Stomach (tissue), 19 donors: ENCODE measurements at places on chromosomes 1 and 21. TPM values are rescaled to one million over a fixed set of nuclear protein-coding genes. Genes with fewer than 3 reads are reported as not detected.
A peak's percentile ranks its signal among the peaks of the same experiment; 100 is the strongest.

- DNase-seq = no peak
These were observed 6.8 kb downstream of the OLIG1 start for GRCh38 chr21:33076600-33077329.

The AMY1B gene
- not detected for polyA plus RNA-seq

The GJC2 gene
- polyA plus RNA-seq = 0.46 TPM

DNA sequence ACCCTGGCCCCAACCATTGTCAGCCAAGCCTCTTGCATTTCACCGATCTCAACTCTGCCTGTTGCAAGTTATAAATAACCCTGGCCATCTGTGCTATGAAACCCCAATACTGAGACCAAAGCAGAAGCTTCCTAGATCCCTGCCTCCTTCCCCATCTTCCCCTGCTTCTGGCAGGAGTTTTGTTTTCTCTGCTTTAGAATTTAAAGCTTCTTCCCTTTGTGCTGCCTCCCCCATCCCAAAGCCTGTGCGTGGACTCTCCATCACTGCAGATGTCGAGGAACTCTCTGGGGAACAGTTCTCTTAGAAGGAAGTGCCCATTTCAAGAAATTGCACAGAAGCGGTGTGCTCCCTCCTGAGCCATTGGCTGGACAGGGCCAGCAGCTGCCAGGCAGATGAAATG, 17.4 kb upstream of the MYOG start:
- DNase-seq = peak; percentile 4

DNA sequence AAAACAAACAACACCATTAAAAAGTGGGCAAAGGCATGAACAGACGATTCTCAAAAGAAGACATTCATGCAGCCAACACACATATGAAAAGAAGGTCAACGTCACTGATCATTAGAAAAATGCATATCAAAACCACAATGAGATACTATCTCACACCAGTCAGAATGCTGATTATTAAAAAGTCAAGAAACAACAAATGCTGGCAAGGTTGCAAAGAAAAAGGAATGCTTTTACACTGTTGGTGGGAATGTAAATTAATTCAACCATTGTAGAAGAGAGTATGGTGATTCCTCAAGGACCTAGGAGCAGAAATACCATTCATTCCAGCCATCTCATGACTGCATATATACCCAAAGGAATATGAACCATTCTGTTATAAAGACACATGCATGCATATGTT, 419.6 kb downstream of the NEGR1 start:
- no peak for DNase-seq

GRCh38 chr21:17759511-17760178, 59.5 kb downstream of the C21orf91 start:
- no peak for DNase-seq

DNA sequence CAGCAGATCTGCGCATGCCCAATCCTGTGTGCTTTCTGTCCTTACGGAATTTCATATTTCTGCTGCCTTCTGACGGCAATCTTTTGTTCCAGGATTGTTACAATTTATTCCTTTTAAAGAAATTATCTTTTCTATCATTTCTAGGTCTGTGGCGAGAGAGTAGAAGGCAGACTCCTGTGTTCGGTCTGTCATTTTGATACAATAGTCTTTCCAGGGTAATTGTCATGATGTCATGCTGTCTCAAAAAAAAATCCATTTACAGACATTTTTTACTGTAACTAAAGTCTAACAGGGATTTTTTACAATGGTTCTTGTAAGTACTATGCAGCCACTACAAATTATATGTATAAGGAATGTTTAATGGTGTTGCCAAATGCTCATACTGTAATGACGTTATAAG, 9.0 kb upstream of the KRTAP7-1 start:
- DNase-seq = no peak

DNA sequence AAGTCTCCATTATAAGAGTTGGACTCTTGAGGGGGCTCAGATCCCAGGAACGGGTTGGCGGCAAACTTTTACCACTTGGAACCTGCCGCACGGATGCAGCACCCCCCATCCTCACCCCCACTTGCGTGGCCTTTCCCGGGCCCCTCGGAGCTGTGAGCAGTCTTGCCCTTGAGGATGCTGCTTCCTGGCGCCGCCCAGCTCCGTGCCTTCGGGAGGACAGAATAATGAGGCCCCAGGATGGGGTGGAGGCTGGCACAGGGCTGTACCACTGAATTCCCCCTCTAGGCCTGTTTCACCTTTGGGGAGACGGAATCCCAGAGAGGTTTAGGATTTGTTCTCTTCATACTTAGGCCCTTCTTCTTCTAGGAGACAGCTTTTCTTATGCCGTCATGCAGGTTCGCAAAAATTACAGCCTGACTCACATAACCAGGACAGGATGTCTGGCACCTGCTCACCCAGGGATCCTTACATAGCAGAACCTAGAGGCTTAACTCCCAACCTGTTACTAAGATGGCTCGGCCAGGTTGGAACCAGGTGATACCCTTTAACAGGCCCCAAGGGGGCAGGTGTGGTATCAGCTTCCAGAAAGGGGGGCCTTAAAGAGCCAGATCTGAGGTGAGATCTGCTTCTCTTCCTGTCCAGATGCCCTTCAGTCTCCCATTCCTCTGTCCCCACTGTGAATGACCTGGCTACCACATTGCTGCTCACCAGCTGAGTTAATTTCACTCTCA, 1.5 kb downstream of the TRNP1 start:
- DNase-seq = peak; percentile 65

GRCh38 chr1:94002046-94002787, 93.0 kb upstream of the GCLM start:
- DNase-seq = no peak

The TCP10L gene
- polyA plus RNA-seq = 1.3 TPM

DNA sequence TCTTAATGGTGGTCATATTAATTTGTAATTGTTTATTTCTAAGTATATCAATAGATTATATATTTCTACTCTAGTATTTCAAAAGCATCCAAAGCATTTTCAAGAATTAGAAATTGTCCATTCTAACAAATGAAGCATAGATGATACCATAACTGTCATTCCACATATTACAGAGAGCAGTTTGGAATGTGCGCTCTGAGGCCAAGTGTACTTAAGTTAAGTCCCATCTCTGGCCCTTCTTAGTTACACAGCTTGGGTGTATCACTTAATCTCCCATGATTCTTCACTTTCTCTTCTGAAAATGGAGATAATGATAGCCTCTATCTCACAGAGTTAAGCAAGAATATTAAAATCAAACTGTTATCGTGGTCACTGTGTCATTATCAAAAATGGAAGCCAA, 281.1 kb downstream of the MRPL39 start:
- peak; percentile 6 for DNase-seq

DNA sequence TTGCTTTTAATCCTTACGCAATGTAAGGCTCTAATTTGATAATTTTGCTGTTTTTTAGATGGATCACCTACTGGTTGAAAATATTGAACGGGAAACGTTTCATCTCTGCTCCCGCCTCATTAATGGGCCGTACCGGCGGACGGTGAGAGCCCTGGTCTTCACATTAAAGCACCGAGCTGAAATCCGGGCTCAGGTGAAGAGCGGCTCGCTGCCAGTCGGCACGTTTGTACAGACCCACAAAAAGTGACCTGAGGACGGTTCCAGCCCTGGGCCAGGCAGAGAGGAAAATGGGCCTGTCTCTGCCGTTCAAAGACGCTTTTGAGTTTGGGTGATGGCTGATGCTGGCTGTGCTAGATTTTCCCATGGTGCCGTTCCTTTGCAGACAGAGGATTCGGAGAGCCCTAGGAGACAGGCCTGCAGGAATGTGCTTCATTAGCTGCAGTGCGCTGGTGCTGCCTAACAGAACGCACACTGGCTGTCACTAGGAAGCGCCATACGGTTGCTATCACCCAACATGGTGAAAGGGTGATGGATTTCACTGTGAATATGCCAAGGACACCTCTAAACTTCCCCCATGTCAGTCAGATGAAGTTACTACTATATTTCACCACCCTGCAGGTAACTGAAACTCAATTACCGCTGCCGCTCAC, 42.9 kb downstream of the TCEANC2 start:
- DNase-seq = no peak

The DISP1 gene
- polyA plus RNA-seq = 0.87 TPM

GRCh38 chr1:22210636-22211035, 67.7 kb upstream of the WNT4 start:
- no peak for DNase-seq

- no peak for DNase-seq
These were observed 11.9 kb downstream of the LGALS8 start for GRCh38 chr1:236535662-236536161.

DNA sequence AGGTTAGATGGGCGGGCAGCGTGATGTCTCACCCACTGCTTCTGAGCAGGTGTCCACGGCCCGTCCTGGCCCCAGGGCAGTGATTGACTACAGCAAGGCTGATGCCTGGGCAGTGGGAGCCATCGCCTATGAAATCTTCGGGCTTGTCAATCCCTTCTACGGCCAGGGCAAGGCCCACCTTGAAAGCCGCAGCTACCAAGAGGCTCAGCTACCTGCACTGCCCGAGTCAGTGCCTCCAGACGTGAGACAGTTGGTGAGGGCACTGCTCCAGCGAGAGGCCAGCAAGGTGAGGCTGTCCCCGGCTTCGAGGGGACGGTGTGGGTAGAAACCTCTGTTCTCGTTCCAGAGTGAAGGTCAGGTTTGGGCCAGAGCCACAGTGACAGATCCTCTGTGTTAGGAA, 12.2 kb downstream of the DDOST start:
- no peak for DNase-seq

GRCh38 chr1:232389744-232390143, 240.2 kb downstream of the SIPA1L2 start:
- DNase-seq = no peak

The STUM gene
- 2.0 TPM for polyA plus RNA-seq

The PRAMEF5 gene
- polyA plus RNA-seq = not detected

DNA sequence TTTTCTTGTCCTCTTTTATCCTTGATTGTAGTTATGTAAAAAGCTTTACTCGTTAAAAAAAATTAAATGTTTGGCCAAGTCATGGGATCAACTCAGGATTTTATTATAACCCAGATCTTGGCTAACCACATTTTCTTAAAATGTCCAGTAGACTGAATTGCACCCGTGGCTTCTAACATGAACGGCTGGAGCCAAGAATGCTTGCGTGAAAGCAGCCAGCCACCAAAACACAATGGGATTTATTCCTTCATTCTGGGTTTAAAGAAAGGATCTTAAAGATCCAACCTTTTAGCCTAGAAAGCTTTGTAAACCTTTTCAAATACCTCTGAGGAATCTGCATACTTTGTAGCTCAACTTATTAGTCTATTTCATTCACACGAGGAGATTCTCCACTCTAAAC, 404.4 kb downstream of the USP25 start:
- DNase-seq = no peak

- DNase-seq = no peak
These were observed 40.2 kb downstream of the NID1 start for GRCh38 chr1:236024641-236025040.

DNA sequence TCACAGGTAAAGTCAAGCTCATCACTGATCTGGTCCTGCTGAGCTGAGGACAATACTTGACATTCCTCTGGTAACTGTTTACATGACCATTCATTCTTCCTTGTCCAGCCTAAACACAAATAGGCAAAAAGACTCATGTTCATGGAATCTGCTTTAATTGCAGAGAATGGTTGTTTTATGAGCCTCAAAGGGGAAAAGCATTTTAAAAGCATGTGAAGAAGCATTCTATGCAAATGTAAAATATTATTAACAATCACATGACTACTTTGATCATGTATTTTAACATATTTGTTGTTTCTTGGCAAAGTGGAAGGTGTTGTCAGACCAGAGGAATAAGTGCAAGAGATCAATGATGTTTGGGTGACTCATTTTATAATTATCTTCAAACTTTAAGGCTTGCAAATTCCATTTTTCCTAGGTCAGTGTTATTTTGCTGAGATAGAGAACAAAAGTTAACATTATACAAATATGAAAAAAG, 133.7 kb downstream of the RUNX1 start:
- no peak for DNase-seq

- no peak for DNase-seq
These were observed 8.6 kb upstream of the RASSF5 start for GRCh38 chr1:206498685-206499084.

GRCh38 chr1:94989911-94990473, 63.1 kb upstream of the CNN3 start:
- no peak for DNase-seq

GRCh38 chr1:147272042-147272441, 29.6 kb downstream of the CHD1L start:
- DNase-seq = no peak

The FNDC5 gene
- 9.9 TPM for polyA plus RNA-seq

DNA sequence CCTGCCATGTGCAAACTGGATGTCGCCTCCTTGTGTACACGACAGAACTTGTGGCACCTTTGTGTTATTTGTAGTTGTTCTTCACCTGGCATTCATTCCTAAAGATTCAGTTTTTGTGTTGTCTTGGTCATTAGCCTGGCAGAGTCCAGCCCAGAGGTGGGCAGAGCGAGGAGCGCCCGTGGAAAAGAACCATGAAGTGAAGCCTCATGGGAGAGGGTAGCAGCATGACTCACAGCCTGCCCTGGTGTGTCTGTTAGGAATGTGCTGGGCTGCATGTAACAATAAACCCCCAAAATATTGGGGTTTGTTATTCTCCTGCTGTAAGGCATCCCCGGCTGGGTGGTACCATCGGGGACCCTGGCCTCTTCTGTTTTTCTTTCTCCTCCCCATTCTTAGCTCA, 124.9 kb upstream of the TMEM51 start:
- DNase-seq = no peak

DNA sequence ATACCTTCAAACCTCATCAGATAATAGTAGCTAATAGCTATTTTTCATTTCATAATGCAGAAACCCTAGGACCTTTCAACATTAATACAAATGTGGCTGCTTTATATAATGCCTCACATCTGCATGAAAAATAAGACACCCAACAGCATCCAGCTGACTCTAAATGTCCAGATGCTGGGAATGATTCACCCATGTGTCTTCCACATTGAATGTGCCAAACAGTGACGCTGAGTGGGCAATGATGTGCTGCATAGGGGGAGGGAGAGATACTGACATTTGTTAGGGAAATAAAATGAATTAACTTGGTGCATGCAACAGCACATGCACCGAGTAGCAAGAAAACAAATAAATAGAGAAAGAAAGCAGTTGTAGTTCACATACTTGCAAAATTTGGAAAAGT, 199.3 kb downstream of the DSCAM start:
- DNase-seq = no peak

The RAD54L gene
- 3.2 TPM for polyA plus RNA-seq

- DNase-seq = no peak
These were observed 48.9 kb downstream of the C4BPA start for GRCh38 chr1:207152792-207153468.

GRCh38 chr1:11729498-11730428, 6.2 kb upstream of the AGTRAP start:
- no peak for DNase-seq

GRCh38 chr1:83499998-83500397, 498.9 kb downstream of the TTLL7 start:
- no peak for DNase-seq

DNA sequence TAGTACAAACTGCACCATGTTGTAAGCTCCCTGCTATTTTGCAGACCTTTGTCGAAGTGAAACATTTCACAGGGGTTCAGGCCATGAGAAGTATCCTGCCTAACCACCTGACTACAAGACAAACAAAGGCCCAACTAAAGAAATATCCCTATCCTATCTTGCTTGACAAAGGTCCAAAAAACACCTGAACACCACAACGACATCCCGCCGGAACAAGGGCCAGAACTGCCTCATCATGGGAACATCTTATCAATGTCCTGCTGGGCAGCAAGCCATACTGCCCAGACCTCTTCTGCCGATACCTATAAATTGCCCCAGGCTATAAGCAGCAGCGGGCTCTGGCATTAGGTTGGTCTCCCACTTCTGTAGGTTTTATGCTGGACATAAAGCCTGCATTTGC, 12.3 kb downstream of the MYSM1 start:
- DNase-seq = no peak
